ENCODE measurements at places on chromosomes 7 and 10. TPM values are rescaled to one million over a fixed set of nuclear protein-coding genes. Genes with fewer than 3 reads are reported as not detected.
A peak's percentile ranks its signal among the peaks of the same experiment; 100 is the strongest.

Gene TAS2R5
- polyA plus RNA-seq: not detected

DNA sequence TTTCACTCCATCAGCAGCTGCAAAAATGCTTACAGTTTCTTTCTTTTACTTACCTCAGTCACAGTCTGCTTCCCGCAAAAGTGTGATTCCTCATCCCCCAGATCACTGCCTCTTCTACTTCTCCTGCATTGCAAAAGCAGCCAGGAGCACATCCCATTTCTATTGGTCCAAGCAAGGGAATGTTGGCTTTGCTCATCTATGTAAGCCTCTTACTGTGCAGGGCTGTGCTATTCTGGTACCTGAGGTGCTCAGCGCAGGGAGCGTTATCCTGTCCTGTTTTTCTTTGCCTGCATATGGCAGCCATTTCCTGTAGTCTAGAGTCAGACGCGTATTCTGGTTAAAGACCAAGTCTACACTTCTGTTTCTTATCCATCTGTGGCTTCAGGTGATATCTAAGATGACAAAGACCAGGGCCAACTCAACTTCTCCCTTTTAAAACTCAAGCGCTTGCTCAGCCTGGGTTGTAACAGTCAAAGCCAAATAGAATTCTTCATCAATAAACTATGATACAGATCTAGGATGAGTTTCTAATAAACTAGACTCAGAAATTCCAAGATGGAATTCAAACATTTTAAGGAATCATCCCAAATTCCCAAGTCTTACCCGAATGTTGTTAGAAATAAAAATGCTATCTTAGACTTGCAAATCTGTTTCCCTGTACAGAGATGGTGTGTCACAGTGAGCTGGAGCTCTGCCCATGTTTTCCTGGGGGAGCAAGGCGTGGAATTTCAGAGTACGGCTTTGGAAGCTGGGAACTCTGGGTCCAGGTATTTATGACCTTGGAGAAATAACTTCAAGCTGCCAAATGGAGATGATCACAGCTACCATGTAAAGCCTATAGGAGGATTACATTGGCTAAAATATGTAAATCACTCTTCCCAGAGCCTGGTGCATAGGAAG lies 6.1 kb upstream of the RBM17 start:
- no peak for DNase-seq

DNA sequence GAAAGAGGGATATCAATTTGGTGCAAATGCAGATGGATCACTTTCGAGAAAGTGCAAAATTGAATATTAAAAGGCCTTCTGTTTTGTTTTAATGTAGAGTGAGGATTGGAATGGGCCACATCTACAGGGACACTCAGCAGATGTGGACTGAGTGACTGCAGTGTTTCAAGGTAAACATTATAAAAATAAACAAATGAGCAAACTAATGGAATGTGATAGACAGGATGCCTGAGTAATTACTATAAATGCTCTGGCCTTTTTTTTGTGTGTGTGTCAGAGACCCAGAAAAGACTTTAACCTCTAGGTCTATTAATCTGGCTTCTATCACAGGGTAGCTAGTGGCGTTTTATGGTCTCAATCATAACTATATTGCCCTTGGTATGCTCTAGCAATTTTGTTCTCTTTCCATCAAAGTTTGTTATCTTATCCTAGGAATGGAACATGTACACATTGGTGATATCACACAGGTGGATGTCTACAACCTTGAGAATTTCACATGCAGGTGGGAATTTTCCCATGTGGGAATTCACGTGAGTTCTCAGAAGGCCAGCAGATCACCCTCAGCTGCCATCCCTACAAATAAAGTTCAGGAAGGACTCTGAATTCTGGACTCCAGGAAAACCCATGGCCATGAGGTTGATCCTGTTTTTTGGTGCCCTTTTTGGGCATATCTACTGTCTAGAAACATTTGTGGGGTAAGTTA lies at the start of gene CPA2:
Gene CPA2, plus strand, starts transcription at position 606 of the 703 bp plus-strand sequence. Its CDS starts 19 bp downstream, at position 625.
- no peak for DNase-seq

GRCh38 chr7:25303281-25304181 lies 75.2 kb upstream of the NPVF start:
- no peak for DNase-seq

- DNase-seq: no peak
These were observed 88.2 kb downstream of the GSDME start for GRCh38 chr7:24668927-24669635.

Gene APBB1IP
- 22.0 TPM for polyA plus RNA-seq

DNA sequence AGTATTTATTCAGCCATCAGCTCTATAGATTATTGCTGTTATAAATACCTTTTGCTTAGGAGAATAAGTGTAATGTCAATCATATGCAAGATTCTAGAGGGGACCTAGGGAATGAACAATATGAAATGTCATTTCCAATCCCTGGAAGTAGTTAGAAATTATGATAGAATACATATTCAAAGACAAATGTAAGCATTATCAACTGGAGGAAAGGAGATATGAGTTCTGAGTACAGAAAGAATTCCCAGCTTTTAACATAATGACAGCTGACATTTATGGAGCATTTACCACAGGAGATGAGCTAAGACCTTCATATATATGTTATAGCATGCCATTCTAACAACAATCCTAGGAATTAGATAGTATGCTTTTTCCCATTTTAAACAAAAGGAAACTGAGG lies 86.2 kb downstream of the FAM13C start:
- DNase-seq: no peak

GRCh38 chr7:1357601-1358271 lies 101.5 kb downstream of the MICALL2 start:
- DNase-seq: no peak

GRCh38 chr7:132394283-132395198 lies 181.7 kb downstream of the PLXNA4 start:
- peak; percentile 67 for DNase-seq

- no peak for DNase-seq
These were observed 33.7 kb upstream of the TNRC18 start for GRCh38 chr7:5457245-5457735.

Gene CCL24
- polyA plus RNA-seq: not detected

Gene SSMEM1
- polyA plus RNA-seq: not detected

GRCh38 chr10:93342366-93342765 lies 139.8 kb downstream of the MYOF start:
- no peak for DNase-seq

GRCh38 chr7:30548845-30549244 lies 44.2 kb upstream of the GGCT start:
- peak; percentile 13 for DNase-seq

GRCh38 chr7:21805791-21806190 lies 139.9 kb downstream of the CDCA7L start:
- no peak for DNase-seq

DNA sequence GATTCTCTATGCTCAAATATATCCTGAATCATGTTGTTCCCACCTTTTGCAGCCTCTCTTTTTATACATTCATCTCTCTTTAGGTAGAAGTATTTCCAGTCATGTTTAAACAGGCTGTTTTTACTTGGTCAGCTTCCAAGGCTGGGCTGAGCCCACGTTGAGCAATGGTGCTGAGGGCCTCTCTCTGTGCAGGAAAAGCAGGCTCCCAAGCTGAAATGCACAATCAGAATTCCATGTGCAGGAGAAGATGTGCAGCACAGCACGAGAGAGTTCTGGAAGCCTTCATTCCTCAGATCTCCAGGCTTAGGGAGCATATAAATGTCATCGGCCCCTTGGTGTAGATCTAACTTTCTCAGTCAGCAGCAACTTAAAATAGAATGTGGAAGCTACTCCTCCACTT lies 588.5 kb downstream of the TNS3 start:
- no peak for DNase-seq

- no peak for DNase-seq
These were observed 757 bp upstream of the PALS2 start for GRCh38 chr7:24572393-24572996.

DNA sequence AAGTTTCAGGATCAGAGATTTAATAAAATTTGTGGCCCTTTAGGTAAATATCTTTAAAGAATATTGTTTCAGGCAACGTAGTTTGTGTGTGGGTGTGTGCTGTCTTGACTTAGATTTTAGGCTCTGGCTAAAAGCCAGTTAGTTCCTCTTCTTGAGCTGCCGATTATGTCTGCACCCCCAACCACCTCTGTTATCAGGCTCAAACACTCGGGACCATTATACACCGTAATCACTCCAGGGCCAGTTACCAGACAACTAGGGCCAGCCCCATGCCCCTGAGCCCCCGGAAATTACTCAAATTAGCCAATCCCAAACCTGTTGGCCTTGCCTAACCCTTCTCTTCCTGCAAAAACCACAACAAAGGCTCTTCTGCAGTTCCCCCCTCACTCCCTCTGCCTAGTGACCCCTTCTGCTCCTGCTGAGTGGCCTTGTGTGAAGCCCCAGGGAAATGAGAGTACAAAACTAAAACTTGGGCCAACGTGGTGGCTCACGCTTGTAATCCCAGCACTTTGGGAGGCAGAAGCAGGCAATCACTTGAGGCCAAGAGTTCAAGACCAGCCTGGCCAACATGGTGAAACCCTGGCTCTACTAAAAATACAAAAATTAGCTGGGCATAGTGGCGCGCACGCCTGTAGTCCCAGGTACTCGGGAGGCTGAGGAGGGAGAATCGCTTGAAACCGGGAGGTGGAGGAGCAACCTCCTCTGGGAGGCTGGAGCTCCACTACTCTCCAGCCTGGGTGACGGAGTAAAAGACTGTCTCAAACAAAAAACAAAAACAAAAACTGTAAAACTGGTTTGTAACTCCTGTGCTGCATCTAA lies 9.2 kb upstream of the HNRNPF start:
- DNase-seq: peak; percentile 78

Gene SKIDA1
- not detected for polyA plus RNA-seq

DNA sequence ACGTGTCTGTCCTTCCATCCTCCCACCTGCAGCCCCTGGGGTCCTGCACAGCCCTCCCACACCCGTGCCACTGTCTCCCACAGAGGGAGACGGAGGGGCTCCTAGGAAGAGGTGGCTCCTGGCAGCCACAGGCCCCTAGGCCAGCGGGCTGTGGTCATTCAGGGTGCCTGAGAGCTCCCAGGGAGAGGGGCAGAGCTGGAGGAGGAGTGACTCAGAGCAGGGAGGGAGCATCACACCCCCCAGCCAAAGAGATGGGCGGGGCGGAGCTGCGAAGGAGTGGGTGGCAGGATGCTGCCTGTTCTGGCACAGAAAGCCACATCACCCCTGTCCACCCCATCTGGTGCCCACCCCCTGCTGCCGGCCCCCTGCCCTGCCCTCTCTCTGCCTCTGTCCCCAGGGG lies 50.5 kb downstream of the STK32C start:
- peak; percentile 62 for DNase-seq

Gene ASZ1
- polyA plus RNA-seq: not detected

Gene FAM25C
- polyA plus RNA-seq: not detected

- DNase-seq: no peak
These were observed 54.6 kb downstream of the VSTM2A start for GRCh38 chr7:54596747-54597146.

Gene CADPS2
- not detected for polyA plus RNA-seq
